Fibroblast of the aortic adventitia (primary cell): ENCODE measurements at places on chromosomes 7 and 10. TPM values are rescaled to one million over a fixed set of nuclear protein-coding genes. Genes with fewer than 3 reads are reported as not detected.

Gene CFAP43
- 0.36 and 0.41 TPM in 2 replicates for total RNA-seq

- no peak for DNase-seq
These were observed 71.4 kb upstream of the PRSS58 start for GRCh38 chr7:142329062-142329790.

GRCh38 chr7:69199661-69200060, 398.6 kb upstream of the AUTS2 start:
- DNase-seq, result no peak

Gene RGR
- total RNA-seq, result not detected in 2 replicates

Gene POLR2J
- total RNA-seq, result 13.0 and 34.0 TPM in 2 replicates

Gene LRRC4
- 0.27 TPM in 1 of 2 replicates, not detected in the other for total RNA-seq

GRCh38 chr10:6311700-6312330, 109.1 kb downstream of the PFKFB3 start:
- DNase-seq, result no peak

DNA sequence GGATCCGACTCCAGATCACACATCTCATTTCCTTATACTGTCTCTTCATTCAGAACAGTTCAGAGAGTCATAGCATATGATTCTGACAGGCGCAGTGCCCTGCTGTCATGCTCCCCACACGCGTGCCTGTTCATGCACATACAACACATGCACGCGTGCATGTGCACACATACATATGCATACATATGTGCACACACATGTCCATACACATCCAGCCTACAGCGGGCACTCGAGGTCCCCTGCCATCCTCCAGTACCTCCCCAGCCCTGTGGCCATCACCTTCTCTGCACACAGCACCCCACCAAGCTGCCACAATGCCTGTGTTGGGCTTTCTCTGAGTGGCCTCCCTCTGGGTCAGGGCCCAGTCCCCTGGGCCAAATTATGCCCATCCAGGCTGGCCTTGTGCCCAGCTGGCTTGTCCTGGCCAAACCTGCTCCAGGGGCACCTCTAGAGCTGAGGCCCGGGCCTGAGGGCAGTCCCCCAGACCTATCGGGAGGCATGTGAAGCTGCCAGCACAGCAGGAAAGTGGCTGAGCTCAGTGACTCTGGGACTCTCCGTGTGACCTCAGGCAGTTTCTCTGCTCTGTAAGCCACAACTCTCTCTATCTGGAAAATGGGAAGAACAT, 49.4 kb upstream of the RET start:
- DNase-seq, result no peak

DNA sequence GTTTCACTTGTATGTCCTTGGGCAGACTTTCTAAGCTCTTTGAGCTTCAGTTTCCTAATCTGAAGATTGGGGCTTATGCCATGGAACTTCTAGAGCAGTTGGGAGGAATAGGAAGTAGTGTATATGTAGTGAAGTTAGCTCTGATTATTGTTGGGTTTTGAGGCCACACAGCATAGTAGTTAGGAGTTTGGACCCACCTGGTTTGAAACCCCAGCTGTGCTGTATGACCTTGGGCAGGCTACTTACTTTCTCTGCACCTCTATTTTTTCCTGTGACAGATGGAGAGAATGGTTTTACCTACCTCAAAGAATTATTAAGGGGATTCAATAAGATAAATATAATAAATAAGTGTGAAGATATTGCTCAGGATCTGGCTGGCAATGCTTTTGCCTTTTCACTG, 61.4 kb upstream of the ADRB1 start:
- no peak for DNase-seq

Gene RBP4
- 1.9 and 2.5 TPM in 2 replicates for total RNA-seq

Gene FMC1
- total RNA-seq, result 8.4 and 9.6 TPM in 2 replicates

Gene PTER
- total RNA-seq, result 20.5 and 20.9 TPM in 2 replicates

DNA sequence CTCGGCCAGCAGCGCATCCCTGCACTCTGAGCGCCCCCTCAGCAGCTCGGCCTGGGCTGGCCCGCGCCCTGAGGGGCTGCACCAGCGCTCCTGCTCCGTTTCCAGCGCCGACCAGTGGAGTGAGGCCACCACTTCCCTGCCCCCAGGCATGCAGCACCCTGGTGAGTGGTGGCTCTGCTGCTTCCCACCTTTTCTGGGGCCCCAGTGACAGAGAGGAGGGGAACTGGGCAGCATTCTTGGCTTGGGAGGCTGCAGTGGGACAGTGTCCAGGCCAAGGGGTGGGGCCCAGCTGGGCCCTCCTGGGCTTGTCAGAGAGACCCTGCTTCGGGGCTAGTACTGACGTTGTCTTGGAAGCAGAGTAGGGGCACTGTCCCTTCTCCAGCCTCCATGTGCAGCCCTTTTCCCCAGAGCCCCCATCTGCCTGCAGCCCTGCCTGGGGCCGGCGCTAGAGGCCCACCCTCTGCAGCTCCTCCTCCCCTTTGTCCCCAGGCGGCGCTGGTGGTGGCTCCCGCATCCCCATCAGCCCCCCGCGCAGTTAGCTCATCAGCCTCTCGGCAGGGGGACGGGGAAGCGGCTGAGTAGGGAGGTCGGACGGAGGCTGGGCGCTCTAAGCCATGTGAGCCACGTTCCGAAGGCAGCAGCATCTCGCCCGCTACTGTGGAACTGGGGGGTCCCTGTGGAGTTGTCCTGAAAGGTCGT, 29.2 kb downstream of the GBX1 start:
- no peak for DNase-seq
